ENCODE measurements at places on chromosomes 5 and 9. TPM values are rescaled to one million over a fixed set of nuclear protein-coding genes. Genes with fewer than 3 reads are reported as not detected.

The SH3RF2 gene
- polyA plus RNA-seq, result not detected

The BTNL3 gene
- 0.08 TPM for polyA plus RNA-seq

The ARRDC3 gene
- 64.6 TPM for polyA plus RNA-seq

The TRUB2 gene
- polyA plus RNA-seq, result 17.0 TPM

The NMUR2 gene
- polyA plus RNA-seq, result not detected

The SLC27A6 gene
- not detected for polyA plus RNA-seq

The EIF4E1B gene
- polyA plus RNA-seq, result not detected

The NPR3 gene
- not detected for polyA plus RNA-seq

The DIRAS2 gene
- not detected for polyA plus RNA-seq

The CORO2A gene
- polyA plus RNA-seq, result 1.2 TPM

The MYO10 gene
- polyA plus RNA-seq, result 0.35 TPM

The EDIL3 gene
- not detected for polyA plus RNA-seq

The SGCD gene
- polyA plus RNA-seq, result not detected

The SH3TC2 gene
- polyA plus RNA-seq, result 0.14 TPM

The TMOD1 gene
- 0.59 TPM for polyA plus RNA-seq

The PCDHA1 gene
- not detected for polyA plus RNA-seq

The VAV2 gene
- 2.3 TPM for polyA plus RNA-seq

The CDKN2A gene
- 1.1 TPM for polyA plus RNA-seq

The INSL6 gene
- polyA plus RNA-seq, result not detected

The FAM151B gene
- 4.5 TPM for polyA plus RNA-seq

The TRIM36 gene
- 2.3 TPM for polyA plus RNA-seq

The FAT2 gene
- not detected for polyA plus RNA-seq

The ELOVL7 gene
- 0.36 TPM for polyA plus RNA-seq

The PCDHGC5 gene
- polyA plus RNA-seq, result not detected

The SPAAR gene
- polyA plus RNA-seq, result not detected

The TIMD4 gene
- polyA plus RNA-seq, result 0.14 TPM

The AGXT2 gene
- not detected for polyA plus RNA-seq

The TNFSF15 gene
- 1.1 TPM for polyA plus RNA-seq

The CCNO gene
- polyA plus RNA-seq, result 0.05 TPM

The SLC34A1 gene
- polyA plus RNA-seq, result not detected

The FOXD4 gene
- polyA plus RNA-seq, result not detected

The FAM81B gene
- polyA plus RNA-seq, result not detected

The PCDHA2 gene
- not detected for polyA plus RNA-seq

The C8G gene
- polyA plus RNA-seq, result 0.55 TPM

The NAA35 gene
- 4.4 TPM for polyA plus RNA-seq

The FGF10 gene
- not detected for polyA plus RNA-seq

The FBXL7 gene
- polyA plus RNA-seq, result not detected

The GRM6 gene
- polyA plus RNA-seq, result not detected

The POU5F2 gene
- polyA plus RNA-seq, result not detected
